Stimulated activated CD8-positive, alpha-beta memory T cell treated with anti-CD3 and anti-CD28 coated beads, Interleukin-4, amount 100 ng/mL, for 24 hours (primary cell): ENCODE measurements at places on chromosomes 4 and X.

DNA sequence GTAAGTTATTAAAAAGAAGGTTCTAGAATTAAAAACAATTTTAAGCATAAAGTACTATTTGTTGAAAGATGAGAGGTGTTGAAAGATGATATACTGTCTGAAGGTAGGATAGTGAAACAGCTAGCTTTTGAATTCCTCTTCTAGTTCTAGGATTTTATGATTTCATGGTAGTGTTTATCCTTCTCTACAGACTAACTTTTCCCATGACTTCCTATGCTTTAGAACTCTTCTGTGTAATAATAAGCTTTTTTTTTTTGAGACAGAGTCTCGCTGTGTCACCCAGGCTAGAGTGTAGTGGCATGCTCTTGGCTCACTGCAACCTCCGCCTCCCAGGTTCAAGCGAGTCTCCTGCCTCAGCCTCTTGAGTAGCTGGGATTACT, 96.0 kb upstream of the NUDT6 start:
- DNase-seq = no peak

GRCh38 chr4:170599894-170600293, 510.1 kb upstream of the AADAT start:
- DNase-seq = no peak

GRCh38 chr4:188819233-188819632, 680.0 kb downstream of the TRIML1 start:
- no peak for DNase-seq

DNA sequence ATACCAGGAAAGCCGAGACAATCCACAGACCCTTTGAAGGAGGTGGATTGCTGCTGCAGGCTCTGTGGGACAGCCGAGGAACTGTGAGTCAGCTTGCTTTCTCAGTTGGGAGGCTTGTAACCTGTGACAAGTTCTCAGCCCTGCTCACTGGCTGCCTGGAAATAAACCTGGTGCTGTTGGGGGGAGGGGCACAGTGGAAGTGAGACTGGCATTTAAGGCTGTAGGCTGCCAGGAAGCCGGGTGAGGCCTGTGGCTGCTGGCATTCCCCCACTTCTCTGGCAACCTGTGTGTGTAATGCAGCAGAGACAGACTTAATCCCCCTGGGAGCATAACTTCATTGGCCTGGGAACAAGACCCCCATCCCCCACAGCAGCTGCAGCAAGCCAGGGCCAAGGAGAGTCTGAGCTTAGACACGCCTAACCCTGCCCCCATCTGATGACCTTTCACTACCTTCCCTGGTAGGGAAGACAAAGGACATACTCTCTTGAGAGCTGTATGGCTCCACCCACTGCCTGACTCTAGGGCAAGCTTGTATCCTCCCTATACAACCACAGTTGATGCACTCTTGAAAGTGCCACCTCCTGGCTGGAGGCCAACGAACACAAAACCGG, 64.1 kb downstream of the ALPK1 start:
- no peak for DNase-seq

GRCh38 chr4:58247792-58248191, 1137.6 kb upstream of the IGFBP7 start:
- no peak for DNase-seq
